ENCODE measurements at places on chromosomes 4 and X.

- DNase-seq: no peak
These were observed 43.7 kb upstream of the TADA2B start for GRCh38 chr4:6999172-7000086.

- DNase-seq: no peak
These were observed 66.1 kb upstream of the H2AZ1 start for GRCh38 chr4:100016191-100016590.

DNA sequence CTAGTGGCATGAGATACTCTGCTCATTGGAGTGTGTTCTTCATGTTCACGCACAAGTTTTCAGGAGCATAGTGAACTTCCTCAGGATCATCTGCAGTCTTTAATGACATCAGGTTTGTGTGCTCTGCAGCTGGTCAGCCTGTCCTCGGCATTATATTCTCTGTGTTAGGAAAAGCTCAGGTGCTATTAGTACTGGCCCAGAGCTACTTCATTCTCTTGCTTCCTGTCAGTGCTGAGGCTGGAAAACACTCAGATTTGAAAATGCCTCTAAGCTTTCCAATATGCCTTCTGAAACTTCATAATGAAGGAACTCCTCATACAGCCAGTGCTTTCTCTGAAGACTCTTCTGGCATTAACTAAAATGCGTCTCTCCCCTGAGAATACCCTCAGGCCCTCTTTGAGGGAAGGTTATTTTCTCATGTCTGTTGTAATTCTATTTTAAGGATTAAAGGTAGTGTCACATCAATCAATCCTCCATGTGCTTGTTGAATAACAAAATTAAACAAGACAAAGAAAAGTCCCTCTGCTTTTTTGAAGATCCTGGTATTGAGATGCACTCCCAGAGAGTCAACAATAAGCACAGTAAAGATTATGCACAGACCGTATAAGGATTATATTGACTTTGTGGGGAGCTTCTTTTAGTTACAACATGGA, 666.4 kb downstream of the ADGRL3 start:
- no peak for DNase-seq

DNA sequence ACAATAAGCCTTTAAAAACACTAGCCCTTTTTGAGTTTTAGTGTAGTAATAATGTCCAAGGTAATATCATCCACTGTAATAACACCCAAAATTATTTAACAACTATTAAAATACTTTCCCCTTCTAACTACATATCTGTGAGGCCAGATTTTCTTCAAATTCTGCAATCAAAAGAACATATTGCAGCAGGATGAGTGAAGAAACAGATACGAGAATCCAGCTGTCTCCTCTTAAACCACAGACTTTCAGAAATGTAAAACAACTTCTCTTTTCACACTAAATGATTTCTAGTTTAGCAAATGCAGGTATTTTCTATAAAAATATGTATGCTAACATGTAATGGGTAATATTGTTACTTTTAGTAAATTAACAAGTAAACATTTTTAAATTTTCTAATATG, 148.9 kb downstream of the PRDM5 start:
- DNase-seq: no peak

GRCh38 chr4:10704430-10704810, 19.9 kb upstream of the CLNK start:
- no peak for DNase-seq

GRCh38 chrX:9785254-9785943, 830 bp upstream of the SHROOM2 start:
- DNase-seq: no peak

GRCh38 chr4:61693520-61693919, 493.4 kb downstream of the ADGRL3 start:
- DNase-seq: no peak

- DNase-seq: no peak
These were observed 8.0 kb downstream of the IBSP start for GRCh38 chr4:87807402-87807801.

DNA sequence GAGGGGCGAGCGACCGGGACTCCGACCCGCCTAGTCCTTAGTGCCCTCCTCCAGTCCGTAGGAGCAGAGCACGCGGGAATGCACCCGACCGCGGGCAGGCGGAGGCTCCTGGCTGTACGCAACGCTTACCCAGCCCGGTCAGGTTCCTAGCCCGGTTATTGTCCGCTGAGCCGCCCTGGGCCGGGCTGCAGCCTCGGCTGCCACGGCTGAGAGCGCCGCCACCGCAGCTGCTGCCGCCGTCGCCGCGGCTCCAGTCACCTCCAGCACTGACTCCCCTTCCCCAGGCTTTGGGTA, at the start of gene AMER1:
Gene AMER1 (minus strand): TSS at position 268 of the 294 bp plus-strand sequence. CDS start 12,422 bp downstream, outside the sequence.
- no peak for DNase-seq

GRCh38 chr4:10762561-10762960, 78.0 kb upstream of the CLNK start:
- DNase-seq: no peak

DNA sequence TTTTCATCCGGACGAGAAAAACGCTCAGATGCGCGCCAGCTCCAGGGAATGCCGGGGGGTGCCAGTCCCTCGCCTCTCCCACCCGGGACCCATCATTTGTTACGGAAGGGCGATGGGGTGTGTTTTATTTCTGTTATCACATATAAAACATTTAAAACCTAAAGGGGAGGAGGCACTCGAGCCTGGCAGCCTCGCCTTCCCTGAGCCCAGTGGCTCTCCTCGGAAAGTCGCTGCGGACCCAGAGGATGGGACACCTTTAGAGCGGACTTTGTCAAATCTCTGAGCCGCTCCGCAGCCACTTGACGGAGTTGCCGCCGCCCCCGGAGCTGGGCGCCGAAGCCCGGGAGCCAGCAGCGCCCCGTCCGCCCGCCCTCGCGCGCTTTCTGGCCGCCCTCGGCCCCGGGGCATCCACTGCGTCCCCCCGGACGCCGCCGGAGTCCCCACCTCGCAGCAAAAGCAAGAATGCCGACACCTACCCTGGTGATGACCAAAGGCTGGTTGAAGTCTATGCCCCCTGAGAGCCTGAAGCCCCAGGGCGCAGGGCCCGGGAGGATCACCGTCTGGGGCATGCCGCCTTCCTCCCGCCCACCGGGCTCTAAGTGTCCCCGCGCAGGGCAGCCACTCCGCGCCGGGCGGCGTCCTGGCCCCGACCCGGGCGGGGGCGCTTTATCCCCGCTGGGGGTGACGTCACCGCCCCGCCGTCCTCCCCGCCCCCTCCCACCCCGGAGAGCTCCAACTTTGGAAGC, at the start of gene PDLIM3:
Gene PDLIM3 (minus strand): TSS at position 642 of the 746 bp plus-strand sequence. CDS start 73 bp downstream, at position 569.
- DNase-seq: peak; percentile 76

DNA sequence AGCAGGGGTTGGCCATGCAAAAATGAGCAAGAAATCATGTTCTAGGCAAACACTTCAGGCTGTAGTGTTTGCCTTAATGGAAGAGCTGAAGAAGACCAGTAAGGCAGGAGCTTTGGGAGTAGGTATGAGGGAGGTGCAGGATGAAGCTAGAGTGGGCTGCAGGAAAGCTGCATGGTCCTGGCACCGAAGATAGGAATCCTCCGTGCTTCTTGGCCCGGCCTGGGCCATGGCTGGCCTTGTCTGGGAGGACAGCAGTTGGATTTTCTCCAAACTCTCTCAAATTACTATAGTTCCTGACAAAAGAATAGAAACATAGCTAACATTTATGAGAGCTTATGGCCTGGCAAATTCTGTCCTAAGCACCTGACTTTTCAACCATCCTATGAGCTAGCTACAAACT, 116.5 kb downstream of the UCHL1 start:
- DNase-seq: no peak

DNA sequence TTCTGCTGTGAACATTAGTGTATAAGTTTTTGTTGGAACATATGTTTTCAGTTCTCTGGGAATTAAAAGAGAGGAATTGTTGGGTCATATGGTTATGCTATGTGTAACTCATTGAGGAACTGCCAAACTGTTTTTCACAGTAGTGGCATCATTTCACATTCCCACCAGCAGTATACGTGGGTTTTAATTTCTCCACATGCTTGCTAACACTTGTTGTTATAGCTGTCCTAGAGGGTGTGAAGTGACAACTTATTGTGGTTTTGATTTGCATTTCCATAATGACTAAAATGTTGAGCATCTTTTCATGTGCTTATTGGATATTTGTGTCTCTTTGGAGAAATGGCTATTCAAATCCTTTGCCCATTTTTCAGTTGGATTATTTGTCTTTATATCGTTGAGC, 13.7 kb downstream of the APELA start:
- no peak for DNase-seq

DNA sequence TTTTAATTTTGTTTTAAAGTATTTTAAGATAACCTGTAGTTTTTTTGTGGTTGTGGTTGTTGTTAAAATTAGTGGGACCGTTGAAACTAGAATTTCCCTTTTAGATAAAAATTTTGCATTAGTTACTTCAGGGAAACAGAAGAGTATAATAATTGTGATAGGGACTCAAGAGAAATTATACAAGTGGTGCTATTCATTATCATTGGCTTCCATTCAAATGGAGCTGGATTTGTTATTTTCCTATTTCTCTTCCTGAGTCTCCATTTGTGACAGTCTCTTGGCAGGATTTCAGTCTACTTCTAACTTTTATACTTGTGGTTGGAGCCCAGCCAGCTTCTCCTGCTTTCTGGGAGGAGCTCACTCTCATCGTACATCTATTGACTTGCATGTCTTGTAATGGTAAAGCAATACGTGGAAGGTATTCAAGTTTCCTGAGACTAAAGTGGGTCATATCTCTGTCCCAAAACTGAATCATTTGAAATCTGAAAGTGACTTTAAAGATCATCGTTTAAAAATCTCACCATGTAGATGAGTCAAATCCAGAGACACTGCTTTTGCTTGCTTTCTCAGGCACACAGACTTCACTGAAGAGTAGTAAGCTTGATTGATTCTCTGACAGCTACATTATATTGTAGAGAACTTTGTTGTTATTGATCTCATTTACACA, 155.8 kb downstream of the RPA4 start:
- DNase-seq: no peak

DNA sequence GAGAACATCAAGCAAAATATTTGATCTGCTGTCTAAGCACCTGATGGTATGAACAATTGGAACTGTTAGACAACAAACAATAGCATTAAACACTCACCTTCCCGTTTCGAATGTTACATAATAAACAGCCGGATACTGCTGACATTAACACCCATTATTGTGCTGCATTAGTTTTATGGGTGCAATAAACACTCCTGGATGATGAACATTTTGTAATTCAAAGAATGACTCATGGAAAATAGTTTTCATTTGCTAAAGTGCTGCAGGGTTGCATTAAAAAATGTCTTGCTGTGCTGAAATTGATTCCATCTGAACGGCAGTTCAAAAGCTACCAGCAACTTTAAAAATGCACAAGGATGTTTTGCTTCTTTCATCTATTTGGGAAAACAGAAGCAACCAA, 100.8 kb upstream of the SORBS2 start:
- no peak for DNase-seq

- DNase-seq: no peak
These were observed 6.9 kb upstream of the MSANTD1 start for GRCh38 chr4:3241898-3242524.

DNA sequence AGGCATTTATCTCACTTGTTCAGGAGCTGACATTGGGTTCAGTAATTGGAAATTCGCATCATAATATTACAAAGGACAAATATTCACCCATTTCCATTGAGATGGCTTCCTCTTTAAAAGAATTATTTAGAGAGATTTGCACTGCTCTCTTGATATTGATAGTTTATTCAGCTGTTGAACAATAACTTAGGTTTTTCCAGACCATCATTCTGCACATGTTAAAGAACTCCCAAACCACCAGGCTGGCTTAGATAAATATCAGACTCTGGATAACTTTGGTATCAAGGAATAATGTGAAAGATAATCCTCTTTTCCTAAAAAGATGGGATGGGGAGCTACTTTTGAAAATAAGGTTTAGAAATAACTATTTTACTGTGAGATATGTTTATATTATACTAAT, 154.0 kb downstream of the GASK1B start:
- DNase-seq: no peak

- DNase-seq: no peak
These were observed 11.4 kb downstream of the PBDC1 start for GRCh38 chrX:76184276-76184675.

- DNase-seq: no peak
These were observed 1351.6 kb upstream of the PABPC4L start for GRCh38 chr4:135553213-135553612.

DNA sequence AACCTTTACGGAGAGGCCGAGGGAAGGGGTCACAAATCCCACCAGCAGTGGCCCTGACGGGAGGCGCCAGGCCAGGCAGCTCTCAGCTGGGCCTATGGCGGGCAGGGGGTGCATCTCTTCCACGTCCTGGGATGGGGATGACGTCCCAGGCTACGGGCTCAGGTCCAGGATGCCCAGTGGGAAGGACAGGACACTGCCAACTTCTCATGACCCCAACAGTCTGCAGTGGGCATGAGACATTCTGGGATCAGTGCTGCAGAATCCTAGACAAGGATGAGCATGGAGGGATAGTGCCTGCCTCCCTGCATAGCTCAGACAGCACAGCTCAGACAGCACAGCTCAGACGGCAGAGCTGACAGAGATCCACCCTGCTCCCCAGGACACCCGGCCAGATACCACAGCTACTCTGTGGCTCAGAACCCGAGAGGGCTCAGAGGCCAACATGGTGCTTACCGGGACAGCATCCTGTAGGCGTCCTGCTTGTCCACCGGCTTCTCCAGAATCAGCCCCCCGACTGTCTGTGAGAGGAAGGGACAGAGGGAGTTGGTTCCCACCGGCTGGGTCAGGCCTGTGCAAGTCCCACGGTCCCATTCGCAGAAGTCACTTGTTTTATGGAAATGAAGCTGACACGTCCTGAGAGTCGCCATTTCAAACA, 17.3 kb downstream of the ASMTL start:
- DNase-seq: no peak

DNA sequence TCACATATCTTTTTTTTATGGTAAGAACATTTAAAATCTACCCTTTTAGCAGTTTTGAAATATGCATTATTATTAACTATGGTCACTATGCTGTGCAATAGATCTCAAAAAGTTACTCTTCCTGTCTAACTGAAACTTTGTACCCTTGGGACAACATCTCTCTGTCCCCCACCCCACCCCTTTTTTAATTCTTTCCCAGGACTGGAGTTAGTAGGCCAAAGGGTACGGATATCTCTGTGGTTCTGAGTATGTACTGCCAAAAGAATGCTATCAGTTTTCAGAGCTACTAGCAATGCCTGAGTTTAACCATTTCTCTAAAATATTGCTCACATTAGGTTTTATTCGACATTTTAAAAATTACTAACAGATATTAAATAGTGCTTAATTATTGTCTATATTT, 4.7 kb upstream of the FAM241A start:
- DNase-seq: no peak

- DNase-seq: peak; percentile 18
These were observed 519.1 kb downstream of the IQCM start for GRCh38 chr4:149296503-149296902.

- DNase-seq: no peak
These were observed 48.8 kb upstream of the HHIP start for GRCh38 chr4:144597171-144597570.

DNA sequence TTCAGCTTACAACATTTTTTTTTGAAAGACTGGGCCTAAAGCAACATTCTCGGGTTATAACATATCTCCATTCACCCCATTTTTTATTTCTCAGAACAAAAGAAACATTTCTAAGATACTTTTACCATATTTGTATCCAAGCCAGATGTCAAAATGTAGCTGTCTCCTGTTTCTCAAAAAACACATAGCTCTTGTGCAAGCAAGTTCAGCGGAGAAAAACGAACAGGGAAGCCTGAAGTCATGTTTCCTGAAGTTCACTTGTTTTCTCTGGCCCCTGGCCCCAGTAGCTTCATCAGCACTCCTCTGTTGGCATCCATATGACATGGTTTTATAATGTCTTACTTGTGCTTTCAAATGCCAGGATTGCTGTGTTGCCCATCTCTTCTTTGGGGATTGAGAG, 218.2 kb downstream of the BANK1 start:
- DNase-seq: no peak
